ENCODE measurements at places on chromosomes 7 and 10.

DNA sequence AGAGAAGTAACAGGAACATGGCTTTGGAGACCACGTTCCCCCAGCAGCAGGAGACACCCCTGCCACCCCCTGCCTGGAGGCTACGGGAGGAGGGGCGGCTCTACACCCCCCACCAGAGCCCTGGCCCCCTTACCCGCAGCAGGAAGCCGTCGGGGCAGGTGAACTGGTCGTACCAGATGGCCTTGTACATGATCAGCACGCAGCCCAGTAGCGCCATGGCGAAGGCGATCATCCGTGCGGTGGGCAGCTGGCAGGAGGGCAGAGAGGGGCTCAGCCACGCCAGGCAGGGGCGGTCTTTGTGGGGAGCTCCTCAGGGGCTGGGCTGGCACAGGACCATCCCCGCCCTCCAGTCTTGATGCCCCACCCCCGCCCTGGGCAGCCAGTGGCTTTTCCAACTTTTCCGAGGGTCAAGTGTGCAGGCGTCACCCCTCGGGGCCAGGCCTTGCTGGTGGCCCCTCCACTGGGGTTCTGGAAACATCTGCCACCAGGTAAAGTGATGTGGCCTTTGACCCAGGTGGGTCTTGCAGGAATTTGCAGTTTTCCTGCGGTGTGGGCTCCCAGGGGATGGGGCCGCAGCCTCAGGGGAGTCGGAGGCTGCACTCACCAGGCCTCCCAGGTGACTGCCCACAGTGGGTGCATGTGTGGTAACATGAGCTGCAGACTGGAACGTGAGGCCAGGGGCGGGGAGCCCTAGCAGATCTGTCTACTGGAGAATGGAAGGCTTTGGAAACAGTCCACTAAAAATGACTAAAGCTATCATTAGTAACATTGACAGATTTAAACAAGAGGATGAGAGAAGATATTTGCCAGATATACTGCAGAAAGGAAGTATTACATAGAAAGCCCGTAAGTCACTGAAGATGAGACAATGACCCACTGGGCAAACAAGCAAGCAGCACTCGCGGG is 9.7 kb downstream of the CALY start:
- DNase-seq: no peak

- no peak for DNase-seq
Observed at GRCh38 chr7:159066816-159067575, 77.7 kb downstream of the VIPR2 start.

DNA sequence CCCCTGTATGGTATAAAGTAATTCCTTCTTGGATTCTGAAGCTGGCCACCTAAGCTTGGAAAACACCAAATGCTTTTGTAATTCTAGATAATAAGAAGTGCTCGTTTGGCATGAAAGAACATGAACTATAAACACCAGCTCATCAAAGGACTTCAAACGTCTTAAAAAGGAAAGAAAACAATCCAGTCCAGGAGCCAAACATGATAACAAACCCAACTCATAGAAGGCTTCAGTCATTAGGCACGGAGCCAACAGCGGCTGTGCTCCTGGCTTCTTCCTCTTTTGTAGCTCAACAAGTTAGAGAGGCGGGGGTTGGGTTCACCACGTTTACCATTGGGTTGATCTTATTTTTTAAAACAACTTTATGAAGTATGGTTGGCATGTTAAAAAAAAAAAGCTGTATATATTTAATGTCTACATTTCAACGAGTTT is 56.4 kb upstream of the ECHDC3 start:
- DNase-seq: peak; percentile 10

GRCh38 chr7:112707655-112708054 is 82.5 kb downstream of the TMEM168 start:
- no peak for DNase-seq

GRCh38 chr10:21638681-21639080 is 104.6 kb downstream of the MLLT10 start:
- DNase-seq: no peak

DNA sequence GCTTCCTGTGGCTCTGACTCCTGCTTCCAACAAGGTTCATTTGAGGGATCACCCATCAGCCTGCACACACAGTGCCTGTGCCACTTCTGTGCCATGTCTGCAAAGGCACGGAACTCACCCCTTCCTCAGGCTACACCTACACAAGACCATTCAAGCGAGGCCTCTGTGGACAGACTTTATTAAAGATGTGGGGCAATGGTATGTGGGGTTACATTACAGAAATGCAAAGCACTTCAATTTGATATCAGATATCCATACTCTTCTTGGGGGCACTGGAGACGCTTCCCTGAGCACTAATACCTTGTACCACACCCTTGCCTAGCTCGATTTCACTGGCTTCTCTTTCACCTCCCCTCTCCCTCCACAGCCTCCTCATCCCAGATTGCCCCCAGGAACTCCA is 84.4 kb upstream of the FGL2 start:
- DNase-seq: no peak

DNA sequence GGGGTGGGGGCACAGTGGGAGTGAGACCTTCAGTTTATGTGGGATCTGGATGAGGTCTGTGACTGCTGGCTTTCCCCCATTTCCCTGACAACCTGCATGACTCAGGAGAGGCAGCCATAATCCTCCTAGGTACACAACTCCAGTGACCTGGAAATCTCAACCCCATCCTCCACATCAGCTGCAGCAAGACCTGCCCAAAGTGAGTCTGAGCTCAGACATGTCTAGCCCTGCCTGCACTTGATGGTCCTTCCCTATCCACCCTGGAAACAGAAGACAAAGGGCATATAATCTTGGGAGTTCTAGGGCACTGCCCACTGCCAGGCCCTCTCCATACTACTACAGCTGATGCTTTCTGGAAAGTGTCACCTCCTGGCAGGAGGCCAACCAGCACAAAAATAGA is 75.6 kb downstream of the GRM8 start:
- no peak for DNase-seq

DNA sequence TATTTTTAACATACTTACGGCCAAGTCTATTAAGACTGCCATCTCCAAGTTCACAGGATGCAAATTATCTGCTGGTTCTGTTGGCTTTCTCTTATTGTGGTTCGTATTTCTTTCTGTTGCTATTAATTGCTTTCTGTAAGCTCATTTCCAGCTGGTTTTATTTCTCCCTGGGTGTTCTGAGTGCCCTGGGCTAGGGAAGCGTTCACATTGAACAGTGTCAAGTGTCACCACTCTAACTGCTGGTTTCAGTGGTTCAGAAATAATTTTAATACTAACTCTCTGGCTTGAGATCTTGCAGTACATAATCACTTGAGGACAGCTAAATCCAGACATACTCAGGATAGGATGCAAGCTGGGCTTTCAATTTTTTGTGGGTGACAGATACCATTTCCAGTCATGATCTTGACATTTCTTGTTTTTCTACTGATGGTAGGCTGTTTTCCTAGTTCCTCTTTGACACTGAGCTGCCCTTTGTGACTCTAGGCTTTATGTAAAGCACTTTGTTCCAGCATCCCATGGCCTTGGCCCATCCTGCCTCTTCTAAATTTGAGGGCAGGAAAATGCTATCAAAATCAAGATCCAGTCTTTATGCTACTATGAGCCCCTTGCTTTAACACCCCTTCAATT is 117.6 kb downstream of the SNX13 start:
- DNase-seq: no peak

DNA sequence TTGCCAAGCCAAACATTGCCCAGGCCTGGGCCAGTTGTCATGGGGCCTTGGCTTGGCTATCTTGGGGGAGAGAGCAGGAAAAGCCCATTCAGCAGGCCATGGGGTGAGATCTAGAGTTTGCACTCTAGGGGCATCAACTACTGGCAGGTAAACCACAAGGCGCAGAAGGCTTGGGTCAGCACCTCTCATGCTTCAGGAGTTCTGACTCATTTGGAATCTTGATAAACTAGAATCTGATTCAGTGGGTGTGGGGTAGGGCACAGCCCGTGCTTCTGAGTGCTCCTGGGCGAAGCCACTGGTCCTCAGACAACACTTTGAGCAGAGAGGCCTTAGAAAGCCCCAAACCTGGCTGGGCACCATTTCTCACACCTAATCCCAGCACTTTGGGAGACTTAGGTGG is 81.1 kb downstream of the RGS10 start:
- no peak for DNase-seq

- DNase-seq: no peak
Observed at GRCh38 chr7:121272676-121273075, 56.1 kb upstream of the WNT16 start.

DNA sequence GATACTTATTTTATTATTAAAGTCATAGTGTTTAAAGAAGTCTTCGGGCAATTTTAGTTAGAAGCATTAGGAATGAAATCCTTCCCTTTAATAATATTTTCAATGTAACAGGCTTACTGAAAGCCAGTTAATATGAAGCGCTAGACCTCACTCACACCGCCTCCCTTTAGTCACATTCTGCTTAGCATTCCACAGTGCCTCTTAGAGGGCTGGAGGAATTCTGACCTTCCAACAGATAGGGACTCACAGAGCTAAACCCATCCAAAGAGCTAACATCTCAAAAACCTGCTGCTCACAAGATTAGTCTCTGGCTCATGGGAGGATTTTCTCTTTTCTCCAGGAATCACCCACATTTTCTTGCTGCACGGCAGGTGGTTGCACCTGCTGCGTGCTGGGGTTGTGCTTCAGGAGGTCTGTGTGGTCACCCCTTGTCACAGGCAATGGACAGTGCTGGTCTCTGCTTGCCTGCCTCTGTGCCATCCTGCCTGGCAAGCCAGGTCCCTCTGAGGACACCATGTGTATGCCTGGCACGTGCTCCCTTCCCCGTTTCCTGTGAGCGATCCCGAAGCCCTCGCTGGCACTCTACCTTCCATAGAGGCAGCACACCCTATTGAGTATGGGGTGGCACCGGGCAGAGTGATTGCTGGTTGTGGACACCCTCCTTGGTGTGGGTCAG is 91.8 kb downstream of the KLF6 start:
- no peak for DNase-seq

DNA sequence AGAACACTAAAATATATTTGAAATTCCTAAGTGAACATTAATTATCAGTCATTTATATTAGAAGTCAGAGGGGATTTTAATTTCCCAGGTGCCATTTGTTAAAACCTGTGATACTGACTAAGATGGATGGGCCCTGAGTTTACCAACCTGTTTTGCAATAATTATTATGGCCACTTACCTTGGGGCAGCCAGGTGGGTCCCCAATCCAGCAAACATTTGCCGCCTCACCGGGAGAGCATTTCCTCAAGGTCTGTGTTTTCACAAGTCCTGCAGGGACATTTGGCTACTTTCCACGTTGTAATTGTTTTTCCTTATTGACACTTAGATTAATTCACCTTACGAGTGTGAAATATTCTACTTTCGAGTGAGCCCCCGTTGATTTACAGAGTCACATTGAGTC is 251.2 kb upstream of the PPP2R2D start:
- DNase-seq: no peak

DNA sequence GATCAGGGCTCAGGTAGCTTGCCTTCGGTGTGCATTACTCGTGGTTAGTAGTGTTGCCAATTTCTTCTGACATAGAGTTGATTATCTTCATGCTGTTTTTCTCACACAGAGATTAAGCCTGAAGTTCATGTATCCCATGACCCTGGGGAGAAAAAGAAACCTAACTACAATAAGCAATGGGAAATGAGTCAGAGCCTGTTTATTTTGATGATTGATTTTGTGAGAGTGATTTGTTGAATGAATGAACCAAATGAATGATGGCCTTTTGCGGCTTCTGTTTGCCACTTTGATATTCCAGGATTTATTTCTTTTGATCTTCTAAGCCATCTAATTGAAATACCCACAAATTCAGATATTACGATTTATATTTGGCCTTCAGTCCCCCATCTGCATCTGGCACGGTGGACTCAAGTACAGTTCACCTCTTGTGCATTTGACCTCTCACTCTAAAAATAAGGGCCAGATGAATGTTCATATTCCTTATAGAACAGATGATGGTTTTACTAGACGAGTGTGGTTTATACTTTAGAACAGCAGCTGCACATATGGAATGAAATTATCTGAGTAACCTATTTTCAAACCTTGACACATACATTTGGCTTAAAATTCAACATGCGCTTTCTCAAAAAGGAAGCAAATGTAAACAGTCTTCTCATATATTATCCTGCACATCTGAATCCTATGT is 110.7 kb downstream of the PLCE1 start:
- no peak for DNase-seq

- no peak for DNase-seq
Observed at GRCh38 chr10:131065673-131066305, 245.7 kb downstream of the TCERG1L start.

DNA sequence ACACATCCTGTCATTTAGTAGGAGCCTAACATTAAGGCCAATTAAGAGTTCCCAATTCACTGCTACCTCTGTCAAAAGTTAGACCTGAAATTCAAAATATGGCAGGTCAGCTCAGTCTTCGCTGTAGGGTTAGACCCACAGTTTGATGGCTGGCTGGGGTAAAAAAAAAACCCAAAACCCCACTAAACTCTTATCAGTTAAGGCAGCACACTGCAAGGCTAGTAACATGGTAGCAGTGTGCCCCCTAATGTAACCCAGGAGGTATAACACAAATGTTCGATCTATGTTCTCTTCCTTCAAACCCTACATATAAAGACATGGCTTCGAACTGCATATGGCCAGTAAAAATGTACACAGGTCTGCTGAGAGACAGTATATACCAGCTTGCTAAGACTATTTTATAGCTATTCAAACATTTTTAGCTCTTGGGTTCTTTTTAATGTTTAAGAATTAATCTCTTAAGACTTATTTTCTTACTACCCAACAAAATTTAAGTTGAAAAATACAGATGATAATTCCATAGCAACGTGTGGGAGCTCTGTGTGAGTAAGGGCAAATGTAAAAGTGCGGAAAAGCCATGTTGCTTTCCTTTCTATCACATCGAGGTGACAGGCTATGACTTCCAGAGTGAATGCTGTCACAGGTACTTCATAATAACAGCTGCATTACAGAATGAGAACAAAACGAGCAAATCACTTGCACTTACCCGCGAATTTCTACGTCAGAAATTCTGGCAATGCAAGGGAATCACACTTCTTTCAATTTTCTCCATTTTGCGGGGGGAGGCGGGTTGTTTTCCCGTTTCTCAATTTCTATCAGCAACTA is 168.4 kb upstream of the IMMP2L start:
- no peak for DNase-seq

DNA sequence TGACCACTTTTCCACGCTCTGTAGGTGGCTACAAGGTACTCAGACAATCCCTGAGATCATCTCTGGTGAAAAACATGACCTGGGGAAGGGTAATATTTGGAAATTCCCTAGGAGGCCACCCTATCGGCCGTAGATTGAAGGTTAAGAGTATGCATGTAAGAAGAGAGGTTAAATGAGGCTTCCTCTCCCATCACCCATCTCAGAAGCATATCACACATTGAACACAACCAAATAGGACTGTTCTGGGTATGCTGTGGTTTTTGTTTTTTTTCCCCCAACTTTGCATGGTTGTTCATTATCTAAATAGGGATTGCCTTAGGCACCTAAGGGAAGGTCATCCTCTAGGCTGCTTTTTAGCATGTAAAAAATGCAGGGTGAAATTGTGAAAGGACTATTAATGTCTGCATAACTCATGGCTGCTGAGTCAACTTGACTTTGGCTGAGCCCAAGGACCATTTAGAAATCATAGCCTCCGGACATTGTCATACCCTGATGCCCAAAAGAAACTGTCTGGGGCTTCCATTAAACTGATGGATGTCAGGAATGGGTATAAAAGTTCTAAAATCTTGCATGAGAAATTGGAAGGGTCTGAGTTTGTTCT is 24.7 kb upstream of the ST8SIA6 start:
- no peak for DNase-seq

Measured in activated effector memory CD4-positive, alpha-beta T cell treated with Interleukin-2 at 50 U/mL for 16 hours (primary cell).